NB4 (cell line): ENCODE measurements at places on chromosomes 6 and 20.

- DNase-seq: no peak
These were observed 854.2 kb downstream of the PHF3 start for GRCh38 chr6:64489763-64490162.

DNA sequence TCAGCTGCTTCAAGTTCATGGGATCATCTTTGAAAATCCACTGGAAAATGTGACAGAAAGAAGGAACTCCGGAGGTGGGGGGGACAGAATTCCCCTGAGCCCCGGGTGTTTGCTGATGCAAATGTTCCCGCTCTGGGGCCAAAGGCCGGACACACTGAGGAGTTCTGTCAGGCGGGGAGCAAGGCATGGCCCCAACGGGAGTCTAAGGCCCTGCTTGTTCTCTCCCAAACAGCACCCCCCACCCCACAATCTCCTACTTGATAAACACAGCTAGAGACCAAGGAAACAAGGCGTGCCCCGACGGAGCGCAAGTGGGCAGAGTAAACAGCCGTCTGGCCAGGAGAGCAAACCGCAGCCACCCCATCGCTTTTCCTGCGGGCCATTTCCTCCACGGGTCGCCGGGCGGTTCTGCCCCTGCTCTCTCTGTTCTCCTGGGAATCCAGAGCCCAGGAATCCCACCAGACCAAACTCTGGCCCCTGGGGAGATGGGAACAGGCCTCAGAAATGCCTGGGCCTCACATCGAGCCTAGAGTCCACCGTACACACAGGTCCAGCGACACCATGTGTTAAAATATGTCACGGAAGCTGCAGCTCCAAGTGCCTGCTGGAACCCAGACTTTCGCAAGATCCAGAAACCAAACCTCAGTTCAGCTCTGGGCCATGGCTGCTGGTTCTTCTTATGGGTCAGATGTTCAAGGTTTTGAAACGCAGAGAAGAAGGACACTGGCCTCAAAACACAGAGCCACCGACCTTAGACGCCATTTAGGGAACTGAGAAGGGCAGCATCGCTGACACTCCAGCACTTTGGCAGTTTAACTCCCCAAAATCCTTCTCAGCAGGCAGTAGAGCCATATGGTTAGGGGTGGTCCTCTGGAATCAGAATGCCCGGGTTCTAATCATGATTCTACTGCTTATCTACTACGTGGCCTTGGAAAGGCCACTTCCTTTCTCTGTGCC lies 104.2 kb downstream of the PREX1 start:
- DNase-seq: peak; percentile 70

- no peak for DNase-seq
These were observed 11.3 kb downstream of the APMAP start for GRCh38 chr20:24981282-24981681.

GRCh38 chr6:77650098-77650663 lies 2.7 kb upstream of the MEI4 start:
- no peak for DNase-seq

GRCh38 chr6:50185006-50185405 lies 135.3 kb upstream of the DEFB112 start:
- peak; percentile 47 for DNase-seq

DNA sequence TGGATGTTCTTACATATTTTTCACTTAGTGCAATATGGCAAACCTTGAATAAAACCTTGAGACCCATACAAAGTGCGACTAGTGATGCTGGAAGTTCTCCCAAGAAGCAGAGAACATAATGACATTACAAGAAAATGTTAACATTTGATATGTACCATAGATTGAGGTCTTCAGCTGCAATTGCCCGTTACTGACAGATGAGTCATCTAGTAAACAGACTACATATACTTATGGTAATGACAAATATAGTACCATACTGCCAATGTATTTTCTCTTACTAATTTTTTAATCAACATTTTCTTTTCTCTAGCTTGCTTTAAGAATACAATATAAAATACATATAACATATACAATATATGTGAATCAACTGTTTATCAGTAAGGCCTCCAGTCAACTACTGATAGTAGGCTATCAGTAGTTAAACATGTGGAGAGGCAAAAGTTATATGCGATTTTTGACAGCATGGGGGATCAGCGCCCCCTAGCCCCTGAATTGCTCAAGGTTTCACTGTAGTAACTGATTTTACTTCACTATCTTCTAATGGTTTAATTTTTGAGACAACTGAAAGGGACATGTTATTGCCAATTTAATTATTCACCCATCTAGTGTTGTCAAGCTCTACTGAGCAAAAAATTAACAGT lies 166.7 kb upstream of the ADGRB3 start:
- DNase-seq: peak; percentile 38

- DNase-seq: no peak
These were observed 117.5 kb upstream of the SIRPG start for GRCh38 chr20:1775117-1775516.

DNA sequence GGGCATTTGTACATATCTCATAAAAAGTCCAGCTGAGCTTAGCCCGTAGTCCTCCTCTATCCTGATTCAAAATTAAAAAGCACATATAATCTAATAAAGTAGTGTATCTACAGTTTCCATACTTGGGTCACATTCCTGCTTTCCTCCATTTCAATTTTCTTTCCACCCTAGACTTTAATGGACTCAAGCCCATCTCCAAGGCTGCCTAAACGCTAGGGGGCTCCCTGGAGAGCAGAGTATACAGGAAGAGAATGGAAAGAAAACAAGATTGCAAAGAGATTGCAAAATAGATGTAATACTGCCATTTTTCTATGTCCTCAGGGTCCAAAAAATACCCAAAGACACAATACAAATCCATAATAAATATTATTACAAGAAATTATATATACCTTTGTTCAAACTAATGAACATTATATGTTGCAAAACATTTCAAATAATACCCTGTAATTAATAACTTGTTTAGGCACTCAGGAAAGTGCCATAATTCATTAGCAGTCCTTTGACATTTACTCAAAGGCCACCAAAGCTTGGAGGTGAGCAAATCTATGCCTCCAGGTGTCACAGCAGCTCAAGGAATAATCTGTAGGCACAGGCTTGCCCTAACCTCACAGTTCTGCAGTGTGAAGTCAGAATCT lies 2.4 kb upstream of the MCM3 start:
- peak; percentile 88 for DNase-seq

DNA sequence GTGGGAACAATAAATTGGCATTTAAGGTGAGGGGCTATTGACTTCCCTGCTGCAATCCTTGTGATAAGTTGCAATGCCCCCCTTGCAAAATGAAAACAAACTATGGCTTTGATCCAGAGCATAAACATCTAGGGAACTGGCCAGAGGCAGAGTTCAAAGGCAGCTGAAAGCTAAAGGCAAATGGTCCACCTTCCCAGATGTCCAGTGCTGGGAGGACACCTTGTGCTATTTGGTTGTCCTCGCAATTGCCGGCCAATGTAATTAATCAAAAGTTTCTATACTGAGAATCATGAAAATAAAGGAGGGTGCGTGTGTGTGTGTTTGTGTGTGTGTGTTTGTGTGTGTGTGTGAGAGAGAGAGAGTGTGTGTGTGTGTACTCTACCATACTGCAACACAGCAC lies 337.4 kb downstream of the CBLN4 start:
- DNase-seq: no peak
